Activated CD8-positive, alpha-beta memory T cell treated with anti-CD3 and anti-CD28 coated beads for 1 hour (primary cell): ENCODE measurements at places on chromosomes 13 and 19.

- DNase-seq = no peak
These were observed 143.6 kb downstream of the OXGR1 start for GRCh38 chr13:96850538-96851145.

GRCh38 chr13:26971990-26972887, 199.4 kb downstream of the USP12 start:
- no peak for DNase-seq

DNA sequence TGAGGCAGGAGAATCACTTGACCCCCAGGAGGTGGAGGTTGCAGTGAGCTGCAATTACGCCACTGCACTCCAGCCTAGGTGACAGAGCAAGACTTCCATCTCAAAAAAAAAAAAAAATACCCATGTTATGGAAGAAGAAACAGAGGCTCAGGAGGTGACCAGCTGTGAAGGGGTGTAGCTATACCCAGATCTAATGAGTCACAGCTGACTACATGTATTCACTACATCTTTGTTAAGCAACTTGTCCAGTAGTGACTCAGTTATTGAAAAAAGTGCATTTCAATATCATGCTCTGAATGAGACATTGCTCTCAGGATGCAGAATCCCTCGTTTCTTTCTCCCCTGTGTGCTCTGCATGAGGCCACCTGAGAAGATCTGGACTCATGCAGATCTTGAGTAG, 16.1 kb upstream of the SPART start:
- DNase-seq = no peak

DNA sequence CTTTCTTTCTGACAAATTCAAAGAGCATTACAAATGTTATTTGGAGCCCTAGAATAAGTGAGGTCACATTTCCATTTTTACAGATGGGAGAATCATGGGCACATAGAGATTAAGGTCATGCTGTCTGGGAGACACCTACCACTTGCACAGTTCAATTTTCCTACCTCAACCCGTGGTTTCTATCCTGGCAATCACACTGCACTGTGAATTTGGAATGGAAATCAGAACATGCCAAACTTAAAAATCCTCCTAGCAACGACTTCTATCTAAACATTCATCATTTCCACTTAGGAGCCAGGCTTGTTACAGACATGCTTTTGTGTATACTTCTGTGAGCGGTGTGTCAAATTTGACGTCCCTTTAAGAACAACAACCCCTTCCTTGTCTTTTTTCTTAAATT, 251.5 kb downstream of the DNAJC15 start:
- no peak for DNase-seq

GRCh38 chr13:31224174-31224669, 24.4 kb downstream of the B3GLCT start:
- no peak for DNase-seq

DNA sequence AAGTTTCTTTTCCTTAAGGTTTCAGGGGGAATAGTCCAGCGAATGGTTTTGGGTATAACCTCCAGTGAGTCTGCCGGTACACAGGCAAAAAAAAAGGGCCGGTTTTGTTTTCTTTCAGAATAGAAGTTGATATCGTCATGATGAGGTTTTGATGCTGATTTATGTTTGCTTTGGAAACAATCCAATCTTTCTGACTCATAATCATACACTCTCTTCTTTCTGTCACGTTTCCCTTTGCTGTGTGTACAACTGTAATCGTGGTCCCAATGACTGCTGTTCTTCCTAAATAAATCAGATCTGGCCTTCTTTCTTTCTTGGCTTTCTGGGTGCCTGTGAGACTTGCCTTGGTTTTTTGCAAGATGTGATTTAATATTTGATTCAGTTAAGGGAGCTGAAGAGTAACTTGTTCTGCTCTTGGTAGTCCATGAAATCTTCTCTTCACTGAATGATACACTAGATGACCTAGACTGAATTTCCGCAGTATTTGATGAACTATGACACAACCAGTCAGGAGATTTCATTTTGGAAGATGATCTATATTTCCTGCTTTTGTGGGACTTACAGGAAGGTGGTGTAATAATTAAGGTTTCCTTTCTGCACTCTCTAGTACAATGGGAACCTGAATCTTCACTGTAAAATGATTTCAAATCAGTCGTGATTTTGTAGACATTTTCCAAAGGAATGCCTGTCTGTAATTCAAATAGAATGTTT, 34.9 kb upstream of the METTL21C start:
- DNase-seq = no peak
